ENCODE measurements at places on chromosomes 11 and 22. TPM values are rescaled to one million over a fixed set of nuclear protein-coding genes. Genes with fewer than 3 reads are reported as not detected.

DNA sequence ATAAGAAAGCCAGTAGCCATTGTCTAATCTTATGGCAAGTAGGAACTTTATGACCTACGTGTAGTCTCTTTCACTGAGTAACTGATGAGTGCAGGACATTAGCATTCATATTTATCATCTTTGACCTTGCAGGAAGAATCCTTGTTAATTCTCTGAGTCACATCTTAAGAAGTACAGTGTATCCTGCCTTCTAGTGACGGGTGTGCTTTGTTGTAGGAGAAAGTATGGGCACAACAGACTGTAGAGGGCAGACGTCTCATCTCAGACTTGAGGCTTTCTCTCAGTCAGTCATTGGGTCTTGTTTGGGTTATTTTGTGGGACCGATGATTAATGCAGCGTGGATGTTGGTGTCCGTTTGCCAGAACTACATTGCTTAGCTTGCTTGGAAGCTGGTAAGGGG lies 6.8 kb downstream of the RNF214 start:
- no peak for DNase-seq

- no peak for DNase-seq
Measured at GRCh38 chr11:94272738-94273313, 31.6 kb upstream of the IZUMO1R start.

The MRGPRX3 gene
- not detected for polyA plus RNA-seq

DNA sequence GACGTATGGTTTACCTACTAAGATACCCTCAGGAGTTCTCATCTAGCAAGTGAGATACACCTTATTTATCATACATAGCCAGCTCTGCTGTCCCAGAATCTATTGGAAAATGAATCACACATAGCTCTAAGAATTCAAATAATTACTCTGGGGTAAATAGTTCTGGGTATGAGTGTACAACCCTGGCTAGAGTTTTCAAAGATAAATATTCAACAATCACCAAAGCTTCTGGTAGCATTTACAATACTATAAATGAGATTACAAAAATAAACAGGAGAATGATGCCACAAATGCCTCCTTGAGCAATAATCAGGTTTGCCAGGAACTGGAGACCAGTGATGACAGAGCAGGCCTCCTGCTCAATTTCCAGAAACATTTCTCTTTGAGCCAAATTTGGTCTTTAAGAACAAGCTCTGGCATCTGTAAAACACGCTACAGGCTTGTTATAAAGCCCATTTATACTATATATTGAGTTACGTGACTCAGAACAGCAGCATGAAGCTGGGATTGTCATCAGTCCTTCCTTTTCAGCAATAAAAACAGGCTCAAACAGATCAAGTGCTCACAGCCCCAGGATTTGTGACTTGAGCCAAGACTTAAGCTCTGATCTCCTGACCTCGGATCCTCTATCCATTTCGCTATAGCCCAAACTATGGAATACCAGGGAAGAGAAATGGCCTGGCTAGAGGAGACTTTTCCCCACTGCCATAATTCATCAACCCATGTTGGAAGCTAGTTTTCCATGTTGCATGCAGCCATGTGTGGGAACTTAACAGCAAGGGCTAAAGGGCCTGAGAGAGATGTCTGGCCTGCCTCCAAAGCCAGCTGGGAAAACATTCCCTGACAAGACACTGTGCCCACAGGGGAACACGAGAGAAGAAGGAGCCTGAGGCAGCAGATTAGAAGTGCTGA lies 19.7 kb downstream of the RAB30 start:
- DNase-seq = no peak

- no peak for DNase-seq
Measured at GRCh38 chr11:78038697-78039313, 15.7 kb upstream of the KCTD14 start.

- DNase-seq = no peak
Measured at GRCh38 chr22:20595461-20595860, 88.1 kb downstream of the MED15 start.

GRCh38 chr11:74820763-74821162 lies 72.1 kb downstream of the RNF169 start:
- DNase-seq = no peak

The CNIH2 gene
- polyA plus RNA-seq = not detected

The FGF4 gene
- not detected for polyA plus RNA-seq

Measured in naive thymus-derived CD8-positive, alpha-beta T cell (primary cell).